ENCODE measurements at places on chromosomes 4 and X.

DNA sequence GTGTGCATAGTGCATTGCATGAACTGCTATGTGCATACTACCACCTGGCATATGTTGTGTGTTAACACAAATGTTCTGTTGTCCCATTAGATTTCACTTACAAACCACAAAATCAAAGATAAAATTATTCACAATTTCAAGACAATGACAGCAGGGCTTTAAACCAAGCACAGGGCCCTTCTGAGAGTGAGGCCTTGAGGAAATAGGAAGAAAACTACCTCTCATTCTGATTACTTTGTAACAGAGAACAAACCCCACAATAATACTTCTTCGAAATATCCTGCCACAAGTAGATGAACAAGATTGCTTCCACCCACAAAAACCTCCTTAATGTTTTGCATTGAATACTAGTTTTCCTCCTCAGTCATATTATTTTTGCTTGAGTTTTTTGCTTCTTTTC is 85.5 kb upstream of the SPANXB1 start:
- DNase-seq = no peak

GRCh38 chr4:13640149-13640940 is 12.8 kb upstream of the BOD1L1 start:
- DNase-seq = peak; percentile 67

GRCh38 chr4:173051716-173052115 is 116.9 kb upstream of the GALNT7 start:
- DNase-seq = peak; percentile 69

GRCh38 chrX:153740631-153741222 is 16.1 kb downstream of the ABCD1 start:
- no peak for DNase-seq

- DNase-seq = no peak
Observed at GRCh38 chr4:141177171-141177570, 43.5 kb upstream of the ZNF330 start.

DNA sequence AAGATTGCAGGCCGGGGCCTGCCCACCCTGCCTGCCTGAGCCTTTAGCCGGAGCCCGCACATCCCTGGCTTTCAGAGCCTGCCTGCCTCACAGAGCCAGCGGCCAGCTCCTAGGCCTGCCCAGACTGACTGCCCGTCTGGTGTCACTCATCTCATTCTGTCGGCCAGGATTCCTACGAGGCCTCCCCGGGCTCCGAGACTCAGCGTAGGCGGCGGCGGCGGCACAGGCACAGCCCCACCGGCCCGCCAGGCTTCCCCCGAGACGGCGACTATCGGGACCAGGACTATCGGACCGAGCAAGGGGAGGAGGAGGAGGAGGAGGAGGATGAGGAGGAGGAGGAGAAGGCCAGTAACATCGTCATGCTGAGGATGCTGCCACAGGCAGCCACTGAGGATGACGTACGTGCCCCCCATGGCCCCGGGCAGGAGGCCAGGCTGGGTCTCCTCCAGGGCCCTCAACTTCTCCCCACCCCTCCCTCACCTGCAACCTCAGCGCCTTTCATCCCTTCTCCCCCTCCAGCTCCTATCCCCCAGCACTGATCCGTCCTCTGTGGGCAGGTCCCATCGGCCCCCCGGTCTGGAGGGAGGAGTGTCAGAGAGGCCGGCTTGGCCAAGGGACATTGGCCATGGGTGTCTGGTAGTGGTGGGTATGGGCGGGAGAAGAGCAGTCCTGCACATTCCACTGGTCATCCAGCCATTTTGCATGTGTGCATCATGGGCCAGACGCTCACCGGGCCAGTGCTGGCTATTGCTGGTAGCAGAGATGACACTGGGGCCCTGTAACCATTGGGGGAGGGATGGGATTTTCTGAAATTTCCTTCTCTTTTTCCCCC is 22.6 kb upstream of the UBA1 start:
- no peak for DNase-seq

- DNase-seq = no peak
Observed at GRCh38 chr4:72933029-72933428, 136.5 kb downstream of the COX18 start.
